ENCODE measurements at places on chromosomes 13 and 19.
A peak's percentile ranks its signal among the peaks of the same experiment; 100 is the strongest.

GRCh38 chr13:60134376-60134775, 29.4 kb downstream of the DIAPH3 start:
- DNase-seq, result peak; percentile 46

GRCh38 chr13:47639738-47640447, 361.2 kb downstream of the SUCLA2 start:
- DNase-seq, result no peak

DNA sequence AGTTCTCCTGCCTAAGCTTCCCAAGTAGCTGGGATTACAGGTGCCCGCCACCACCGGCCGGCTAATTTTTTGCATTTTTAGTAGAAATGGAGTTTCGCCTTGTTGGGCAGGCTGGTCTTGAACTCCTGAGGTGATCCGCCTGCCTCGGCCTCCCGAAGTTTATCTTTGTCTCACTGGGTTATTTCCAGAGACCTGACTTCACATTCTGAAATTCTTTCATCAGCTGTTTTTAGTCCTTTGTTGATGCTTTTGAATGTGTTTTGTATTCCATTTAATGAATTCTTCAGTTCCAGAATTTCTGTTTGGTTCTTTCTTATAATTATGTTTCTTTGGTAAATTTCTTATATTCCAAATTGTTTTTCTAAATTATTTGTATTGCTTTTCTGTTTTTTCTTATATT, 55.4 kb upstream of the MLNR start:
- no peak for DNase-seq

- peak; percentile 42 for DNase-seq
Observed at GRCh38 chr19:51158474-51159129, 16.5 kb downstream of the SIGLEC7 start.

GRCh38 chr13:21150013-21150412, 26.3 kb downstream of the SKA3 start:
- DNase-seq, result no peak

DNA sequence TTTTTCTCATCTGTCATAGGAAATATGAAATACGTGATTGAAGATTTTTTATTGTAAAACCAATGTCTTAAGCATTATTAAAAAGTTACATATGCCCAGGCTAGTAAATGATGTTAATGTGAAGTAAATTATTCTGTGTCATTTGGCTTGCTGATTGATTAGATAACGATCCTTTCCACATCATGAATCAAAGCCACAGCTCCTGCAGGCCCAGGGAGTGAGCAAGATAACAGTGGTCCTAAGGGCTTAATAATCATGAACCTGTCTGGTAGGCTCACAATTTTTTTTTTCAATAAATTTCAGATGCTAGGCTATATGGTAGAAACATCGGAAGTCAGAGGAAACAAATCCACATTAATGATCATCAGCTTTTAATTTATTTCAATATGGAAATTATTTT, 269.0 kb upstream of the SLC10A2 start:
- DNase-seq, result no peak

GRCh38 chr19:55241143-55241934, 12.8 kb upstream of the TMEM86B start:
- no peak for DNase-seq

- DNase-seq, result peak; percentile 27
Observed at GRCh38 chr19:6947745-6948144, 60.4 kb downstream of the ADGRE1 start.

- no peak for DNase-seq
Observed at GRCh38 chr13:113110048-113110851, 4.7 kb downstream of the F7 start.

DNA sequence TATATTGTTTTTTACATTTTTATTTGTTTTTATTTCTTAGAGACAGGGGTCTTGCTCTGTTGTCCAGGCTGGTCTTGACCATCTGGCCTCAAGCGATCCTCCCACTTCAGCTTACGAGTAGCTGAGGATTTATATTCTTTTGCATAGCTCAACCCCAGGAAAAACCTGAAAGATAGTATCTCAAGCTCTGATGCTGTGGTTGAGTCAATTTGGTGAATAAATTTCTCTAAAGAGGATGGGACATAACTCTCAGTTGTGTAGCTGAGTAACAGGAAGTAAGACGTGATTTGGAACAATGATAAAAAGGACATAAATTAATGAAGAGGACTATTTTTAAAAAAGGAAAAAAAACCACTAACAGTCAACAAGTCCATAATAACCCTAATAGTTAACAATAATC, 79.8 kb upstream of the TNFSF11 start:
- DNase-seq, result no peak

DNA sequence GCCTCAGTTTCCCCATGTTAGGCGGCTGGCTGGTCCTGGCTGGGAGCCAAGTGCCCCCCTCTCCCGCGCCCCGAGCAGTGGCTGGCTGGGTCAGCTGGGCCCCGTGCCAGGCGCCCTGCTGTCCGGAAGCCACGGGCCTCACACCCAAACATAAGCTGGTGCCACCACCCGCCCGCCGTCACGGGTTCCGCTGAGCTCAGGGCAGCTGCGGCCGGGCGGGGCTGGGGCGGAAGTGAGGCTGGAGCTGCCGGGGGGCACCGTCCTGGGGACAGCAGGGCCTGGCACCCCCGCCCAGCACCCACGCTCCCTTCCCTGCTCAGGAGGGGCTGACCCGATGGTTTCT, 19.3 kb downstream of the HCN2 start:
- no peak for DNase-seq

GRCh38 chr19:33505823-33506222, 15.8 kb downstream of the PEPD start:
- DNase-seq, result no peak

- DNase-seq, result no peak
Observed at GRCh38 chr13:33153421-33154404, 131.8 kb downstream of the STARD13 start.

- DNase-seq, result no peak
Observed at GRCh38 chr13:21594715-21595545, 9.0 kb downstream of the MICU2 start.

DNA sequence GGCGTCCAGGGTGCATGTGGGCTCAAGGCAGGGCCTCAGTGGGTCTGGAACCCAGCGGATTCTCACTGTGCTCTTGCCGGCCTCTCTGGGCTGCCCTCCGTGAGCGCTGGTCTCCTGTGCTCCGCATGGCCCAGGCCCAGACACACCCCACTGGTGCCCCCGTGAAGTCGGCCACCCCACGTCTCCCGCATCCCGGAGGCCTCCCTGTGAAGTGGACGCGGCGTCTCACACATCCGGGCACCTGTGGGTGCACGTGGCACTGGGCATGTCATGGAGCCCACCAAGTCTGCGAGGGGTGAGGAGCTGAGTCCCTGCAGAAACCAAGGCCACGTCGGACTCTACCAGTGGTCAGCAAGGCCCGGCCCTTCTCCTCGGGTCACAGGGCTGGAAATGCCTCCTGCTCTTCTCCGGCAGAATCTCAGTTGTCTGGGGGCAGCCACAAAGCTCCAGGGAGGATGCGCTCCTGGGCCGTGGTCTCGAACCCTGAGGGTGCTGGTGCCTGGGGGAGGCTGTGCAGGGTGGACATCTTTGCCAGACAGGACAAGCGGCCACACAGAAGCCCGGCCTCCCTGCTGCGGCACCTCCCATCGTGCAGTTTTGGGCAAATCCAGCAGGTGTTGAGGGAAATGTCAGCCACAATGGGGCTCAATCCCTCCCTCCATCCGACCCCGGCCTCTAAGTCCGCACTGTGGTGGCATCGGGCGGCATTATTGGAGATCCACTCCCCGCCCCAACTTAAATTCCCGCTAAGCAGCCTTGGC, 2.2 kb downstream of the C13orf46 start:
- DNase-seq, result no peak

DNA sequence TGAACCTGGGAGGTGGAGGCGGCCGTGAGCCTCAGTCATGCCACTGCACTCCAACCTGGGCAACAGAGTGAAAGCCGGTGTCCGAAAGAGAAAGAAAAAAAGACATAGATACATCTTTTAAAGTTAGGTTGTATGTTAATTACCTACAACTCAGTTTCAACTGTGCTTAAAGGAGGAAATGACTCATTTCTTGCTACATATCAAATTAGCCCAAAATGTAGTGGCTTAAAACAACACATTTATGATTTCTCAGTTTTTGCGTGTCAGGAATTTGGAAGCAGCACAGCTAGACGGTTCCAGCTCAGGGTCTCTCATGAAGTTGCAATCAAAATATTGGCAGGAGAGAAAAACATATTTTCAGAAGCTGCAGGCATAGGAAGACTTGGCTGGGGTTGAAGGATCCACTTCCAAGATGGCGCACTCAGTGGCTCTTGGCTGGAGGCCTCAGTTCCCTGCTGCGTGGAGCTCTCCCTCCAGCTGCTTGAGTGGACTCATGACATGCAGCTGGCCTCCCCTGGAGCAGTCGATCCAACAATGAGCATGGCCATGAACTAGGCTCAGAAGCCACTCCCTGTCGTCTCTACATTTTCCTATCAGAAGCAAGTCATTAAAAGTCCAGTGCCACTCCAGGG, 7.1 kb downstream of the LDLR start:
- no peak for DNase-seq

GRCh38 chr13:110403315-110403714, 96.2 kb downstream of the COL4A2 start:
- no peak for DNase-seq

DNA sequence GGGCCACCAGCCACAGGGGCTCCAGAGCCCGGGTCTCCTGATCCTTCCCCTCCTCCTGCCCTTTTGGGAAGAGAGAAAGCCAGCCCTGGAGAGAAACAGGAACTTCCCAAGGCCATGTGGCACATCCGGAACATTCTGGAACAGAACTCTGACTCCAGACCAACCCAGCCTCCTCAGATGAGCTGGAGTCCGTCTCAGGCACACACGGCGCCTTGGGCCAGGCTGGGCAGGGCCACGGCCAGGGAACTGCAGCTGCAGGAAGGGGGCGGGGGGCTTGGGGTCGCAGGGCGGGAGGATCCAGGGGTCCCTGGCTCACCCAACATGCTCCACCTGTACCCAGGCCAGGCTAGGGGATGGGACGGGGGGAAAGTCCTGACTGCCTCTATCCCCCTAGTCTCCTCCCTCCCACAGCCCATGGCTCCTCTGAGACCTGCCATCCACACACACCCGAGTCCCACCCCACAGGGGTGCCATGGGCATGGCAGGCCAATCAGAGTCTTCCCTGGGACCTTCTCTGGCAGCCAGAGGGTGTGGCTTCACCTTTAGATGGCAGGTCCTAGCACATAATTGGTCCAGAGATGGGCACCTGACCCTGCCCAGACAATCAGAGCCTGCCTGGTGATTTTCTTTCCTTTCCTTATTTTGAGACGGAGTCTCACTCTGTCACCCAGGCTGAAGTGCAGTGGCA, 22.9 kb downstream of the SBNO2 start:
- no peak for DNase-seq

GRCh38 chr13:45055902-45056648, 64.2 kb upstream of the GTF2F2 start:
- DNase-seq, result no peak

- DNase-seq, result no peak
Observed at GRCh38 chr13:99214232-99214631, 13.6 kb downstream of the UBAC2 start.

- no peak for DNase-seq
Observed at GRCh38 chr19:33914599-33914998, 117.9 kb downstream of the KCTD15 start.

- DNase-seq, result no peak
Observed at GRCh38 chr13:92103689-92104153, 705.3 kb downstream of the GPC5 start.

- no peak for DNase-seq
Observed at GRCh38 chr19:14619404-14619803, 36.5 kb downstream of the CLEC17A start.

DNA sequence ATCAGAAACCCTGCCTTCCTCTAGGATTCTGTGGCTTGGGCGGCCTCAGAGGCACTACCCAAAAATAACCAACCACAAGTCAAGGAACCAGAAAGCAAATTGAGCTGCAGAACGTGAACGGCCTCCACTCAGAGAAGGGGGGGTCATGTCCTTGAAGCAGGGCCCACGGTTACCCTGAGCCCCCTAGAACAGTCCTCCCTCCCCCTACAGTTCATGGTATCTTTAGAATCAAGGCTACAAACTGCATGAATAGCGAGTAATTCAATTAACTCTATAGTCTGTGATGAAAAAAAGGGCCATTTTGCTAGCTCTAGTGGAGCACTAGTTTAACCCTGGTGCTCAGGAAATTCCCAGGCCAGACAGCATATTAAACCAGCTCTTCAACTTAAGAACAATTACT, 79.0 kb upstream of the ZNF507 start:
- no peak for DNase-seq

DNA sequence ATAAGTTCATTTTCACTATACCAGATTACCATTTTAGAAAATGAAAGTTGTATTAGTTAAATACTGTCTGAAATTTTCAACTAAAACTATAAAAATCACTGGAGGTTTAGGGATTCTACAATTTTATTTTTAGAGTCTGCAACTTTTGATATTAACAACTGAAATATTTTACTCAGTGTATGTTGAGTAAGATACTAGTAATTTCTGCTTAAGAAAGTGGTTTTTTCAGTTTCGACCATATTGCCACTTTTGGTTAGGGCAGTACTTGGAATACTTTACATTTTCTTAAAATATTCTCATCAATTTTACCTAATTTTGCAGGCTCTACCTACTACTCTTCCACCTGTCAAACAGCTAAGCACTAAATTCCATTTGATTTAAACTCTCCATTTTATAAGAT, 59.6 kb downstream of the KCNRG start:
- no peak for DNase-seq

- DNase-seq, result no peak
Observed at GRCh38 chr19:16136185-16136999, 7.1 kb upstream of the HSH2D start.

- DNase-seq, result peak; percentile 46
Observed at GRCh38 chr19:19642506-19643157, 825 bp downstream of the GMIP start.

- peak; percentile 51 for DNase-seq
Observed at GRCh38 chr13:46736541-46737310, 60.2 kb downstream of the ESD start.

DNA sequence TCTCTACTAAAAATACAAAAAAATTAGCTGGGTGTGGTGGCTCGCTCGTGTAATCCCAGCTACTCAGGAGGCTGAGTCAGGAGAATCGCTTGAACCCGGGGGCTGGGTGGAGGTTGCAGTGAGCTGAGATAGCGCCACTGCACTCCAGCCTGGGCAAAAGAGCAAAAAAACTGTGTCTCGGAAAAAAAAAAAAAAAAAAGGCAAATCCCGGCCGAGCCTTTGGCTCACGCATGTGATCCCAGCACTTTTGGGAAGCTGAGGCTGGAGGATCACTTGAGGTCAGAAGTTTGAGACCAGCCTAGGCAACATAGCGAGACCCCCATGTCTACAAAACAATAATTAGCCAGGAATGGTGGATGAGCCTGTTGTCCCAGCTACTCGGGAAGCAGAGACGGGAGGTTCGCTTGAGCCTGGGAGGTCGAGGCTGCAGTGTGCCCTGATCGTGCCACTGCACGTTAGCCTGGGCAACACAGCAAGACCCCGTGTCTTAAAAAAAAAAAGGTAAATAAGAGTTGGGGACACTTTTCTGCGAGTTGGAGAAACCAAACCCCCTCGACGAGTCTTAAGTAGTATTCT, 574 bp upstream of the GPX4 start:
- DNase-seq, result no peak

All from Kasumi-1 (cell line).